Liver (tissue), 10 donors: ENCODE measurements at places on chromosomes 6 and 20.

DNA sequence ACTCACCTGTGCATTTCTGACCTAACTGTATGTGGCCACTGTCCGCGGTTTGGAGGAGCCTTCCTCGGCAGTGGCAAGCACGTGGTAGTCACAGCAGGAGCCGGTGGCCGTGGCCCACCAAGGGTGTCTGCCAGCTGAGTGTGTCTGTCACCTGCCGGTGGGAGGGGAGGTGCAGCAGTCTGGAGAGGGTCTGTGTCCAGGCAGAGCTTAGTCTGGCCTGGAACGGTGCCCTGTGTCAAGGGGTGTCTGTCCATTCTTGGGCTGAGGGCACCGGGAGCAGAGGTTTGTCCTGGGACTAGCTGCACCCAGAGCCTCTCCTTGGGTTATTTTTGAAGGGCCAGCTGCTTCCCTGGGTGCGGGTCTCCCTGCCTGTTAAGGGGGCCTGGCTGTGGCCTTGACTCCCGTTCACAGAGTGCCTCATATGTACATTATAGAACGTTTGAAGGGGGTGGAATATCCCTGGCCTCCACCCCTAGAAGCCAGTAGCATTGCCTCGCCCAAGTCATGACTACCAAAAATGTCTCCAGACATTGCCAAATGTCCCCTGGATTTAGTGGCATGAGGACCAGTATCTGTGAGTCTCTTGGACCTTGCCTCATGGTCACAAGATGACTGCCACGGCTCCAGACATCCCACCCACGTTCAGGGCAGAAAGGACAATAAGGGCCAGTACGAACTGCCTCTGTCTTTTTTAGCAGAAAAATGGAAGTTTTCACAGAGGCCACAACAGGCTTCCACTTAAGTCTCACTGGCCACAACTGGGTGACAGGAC lies 5.2 kb downstream of the RBM38 start:
- no peak for DNase-seq
- H3K27me3 ChIP-seq = no peaks in the 10 kb centered on the region
- H3K27ac ChIP-seq = no peak overlapping the region
- no peak overlapping the region for H3K4me3 ChIP-seq
- H3K4me1 ChIP-seq = peaks cover 25% of the 10 kb centered on the region

GRCh38 chr20:47461120-47461685 lies 40.5 kb upstream of the NCOA3 start:
- no peaks in the 10 kb centered on the region for H3K36me3 ChIP-seq
- no peak overlapping the region for H3K27ac ChIP-seq
- no peak for DNase-seq

GRCh38 chr20:17066902-17067301 lies 159.9 kb upstream of the PCSK2 start:
- H3K4me1 ChIP-seq = no peaks in the 10 kb centered on the region
- no peak overlapping the region for H3K4me3 ChIP-seq
- no peaks in the 10 kb centered on the region for H3K36me3 ChIP-seq

DNA sequence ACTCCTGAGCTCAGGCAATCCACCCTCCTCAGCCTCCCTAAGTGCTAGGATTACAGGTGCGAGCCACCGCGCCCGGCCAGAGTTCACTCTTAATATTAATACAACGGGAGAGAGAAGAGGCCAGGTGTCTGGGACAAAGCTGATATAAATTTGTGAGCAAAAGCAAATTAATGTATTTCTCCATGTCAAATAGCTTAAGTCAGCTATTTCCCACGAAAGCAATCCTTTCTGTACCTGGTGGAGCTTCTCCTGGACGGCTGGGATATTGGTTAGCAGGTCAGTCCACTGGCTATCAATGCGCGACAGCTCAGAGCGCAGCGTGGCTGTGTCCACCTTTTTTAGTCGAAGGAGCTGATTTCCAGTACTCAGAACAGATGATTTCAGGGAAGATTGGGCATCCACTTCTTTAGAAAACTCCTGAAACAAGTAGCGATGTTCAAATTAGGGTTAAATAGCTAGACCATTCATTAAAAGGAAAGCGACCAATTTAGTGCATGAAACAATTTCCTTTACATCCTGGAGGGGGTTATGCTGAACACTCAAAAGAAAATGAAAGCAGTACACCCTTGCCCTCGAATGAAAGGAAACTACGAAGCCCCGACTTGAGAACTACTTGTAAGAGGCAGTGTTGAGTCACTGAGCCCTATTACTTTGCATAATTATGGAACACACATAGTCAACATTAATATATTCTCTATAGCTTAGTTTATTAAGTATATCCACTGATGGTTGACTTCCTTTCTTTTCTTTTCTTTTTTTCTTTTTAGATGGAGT lies 403.4 kb downstream of the SYNE1 start:
- H3K27ac ChIP-seq = no peak overlapping the region
- no peak for DNase-seq
- H3K4me3 ChIP-seq = no peak overlapping the region

DNA sequence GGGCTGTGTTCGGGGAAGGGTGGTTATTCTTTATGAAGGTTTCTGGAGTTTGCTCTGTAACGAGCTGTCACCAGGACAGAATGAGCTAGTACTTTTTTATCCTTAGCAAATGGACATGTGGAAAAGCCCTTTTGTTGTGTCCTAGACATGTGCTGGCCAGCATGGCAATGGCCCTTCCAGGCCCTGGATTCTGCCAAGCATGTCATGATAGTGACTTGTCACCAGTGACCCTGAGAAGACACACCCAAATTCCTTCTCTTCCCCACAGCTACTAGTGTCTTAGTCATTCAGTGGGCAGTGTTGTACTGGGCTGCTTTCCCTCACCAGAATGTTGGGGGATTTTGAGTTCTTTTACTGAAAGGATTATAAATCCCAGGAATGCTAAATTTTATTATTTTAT lies 74.0 kb upstream of the XRN2 start:
- H3K27ac ChIP-seq = no peak overlapping the region
- H3K27me3 ChIP-seq = no peaks in the 10 kb centered on the region
- no peaks in the 10 kb centered on the region for H3K4me1 ChIP-seq
- no peak overlapping the region for H3K4me3 ChIP-seq
- no peaks in the 10 kb centered on the region for H3K36me3 ChIP-seq
- DNase-seq = no peak

GRCh38 chr6:158916617-158917016 lies 83.4 kb downstream of the RSPH3 start:
- H3K36me3 ChIP-seq = no peaks in the 10 kb centered on the region
- no peak for DNase-seq
- no peaks in the 10 kb centered on the region for H3K27me3 ChIP-seq
- no peaks in the 10 kb centered on the region for H3K4me1 ChIP-seq
- no peak overlapping the region for H3K27ac ChIP-seq
